Activated T-helper 9 cell treated with anti-CD3 and anti-CD28 coated beads, Interleukin-2, amount 50 U/mL, for 16 hours (primary cell): ENCODE measurements at places on chromosomes 6 and 20.

GRCh38 chr6:115551527-115551926 lies 509.2 kb downstream of the FRK start:
- DNase-seq: no peak

- no peak for DNase-seq
Measured at GRCh38 chr6:166655251-166655650, 28.2 kb upstream of the RPS6KA2 start.

DNA sequence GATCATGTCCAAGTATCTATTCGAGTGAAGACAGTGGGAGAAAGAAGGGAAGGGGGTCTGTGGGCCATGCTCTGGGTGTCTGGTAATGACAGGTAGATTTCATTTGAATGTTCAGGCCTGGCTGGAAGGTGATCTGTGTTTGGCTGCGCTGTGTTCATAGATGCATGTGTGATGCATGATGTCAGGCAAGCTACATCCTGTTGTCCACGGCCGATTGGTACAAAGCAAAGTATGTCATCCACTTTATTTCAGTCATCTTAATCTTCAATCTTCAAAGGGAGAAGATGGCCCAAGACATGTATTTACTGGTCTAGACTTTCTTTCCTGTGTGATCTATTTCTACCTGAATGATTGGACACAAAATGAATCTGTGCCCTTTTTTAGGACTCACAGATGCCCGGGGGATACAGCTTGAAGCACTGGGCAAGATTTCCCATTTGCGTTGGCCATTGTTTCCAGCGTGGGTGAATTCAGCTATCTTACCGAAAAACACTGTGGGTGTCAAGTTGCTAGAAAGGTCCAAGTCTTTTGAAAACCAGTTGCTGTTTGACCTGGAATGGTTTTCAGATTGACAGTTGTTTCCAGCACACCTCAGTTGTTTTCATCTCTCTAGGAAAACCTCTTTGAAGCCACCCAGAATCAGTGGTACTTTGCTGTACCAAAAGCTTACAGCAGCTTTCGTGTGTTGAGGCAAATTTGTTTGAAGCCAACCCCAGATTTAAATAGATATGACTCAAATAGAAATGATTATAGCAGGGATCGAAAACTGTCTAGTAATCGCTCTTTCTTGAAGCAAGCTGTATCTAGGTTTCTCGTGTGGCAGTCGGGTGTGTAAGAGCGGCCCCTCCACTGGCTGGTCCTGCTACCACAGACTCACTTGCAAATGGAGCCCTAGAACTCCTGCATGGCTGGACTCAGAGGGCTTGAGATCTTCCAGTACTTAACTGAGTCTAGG lies 27.2 kb downstream of the DUSP22 start:
- DNase-seq: no peak

DNA sequence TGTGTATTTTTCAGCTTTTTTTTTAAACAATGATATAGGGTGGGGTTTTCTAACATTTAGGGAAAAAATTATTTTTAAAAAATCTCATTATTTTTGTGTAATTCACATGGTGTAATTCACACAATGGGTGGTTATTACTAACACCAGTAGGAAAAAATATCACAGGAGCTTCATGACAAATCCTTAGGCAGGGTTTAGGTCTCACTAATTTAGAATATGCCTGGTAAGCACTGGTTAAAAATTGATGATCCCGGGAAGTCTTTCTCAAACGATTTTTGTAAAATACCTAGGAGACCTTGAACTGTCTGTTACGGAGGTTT lies 29.5 kb upstream of the ZNF217 start:
- no peak for DNase-seq

DNA sequence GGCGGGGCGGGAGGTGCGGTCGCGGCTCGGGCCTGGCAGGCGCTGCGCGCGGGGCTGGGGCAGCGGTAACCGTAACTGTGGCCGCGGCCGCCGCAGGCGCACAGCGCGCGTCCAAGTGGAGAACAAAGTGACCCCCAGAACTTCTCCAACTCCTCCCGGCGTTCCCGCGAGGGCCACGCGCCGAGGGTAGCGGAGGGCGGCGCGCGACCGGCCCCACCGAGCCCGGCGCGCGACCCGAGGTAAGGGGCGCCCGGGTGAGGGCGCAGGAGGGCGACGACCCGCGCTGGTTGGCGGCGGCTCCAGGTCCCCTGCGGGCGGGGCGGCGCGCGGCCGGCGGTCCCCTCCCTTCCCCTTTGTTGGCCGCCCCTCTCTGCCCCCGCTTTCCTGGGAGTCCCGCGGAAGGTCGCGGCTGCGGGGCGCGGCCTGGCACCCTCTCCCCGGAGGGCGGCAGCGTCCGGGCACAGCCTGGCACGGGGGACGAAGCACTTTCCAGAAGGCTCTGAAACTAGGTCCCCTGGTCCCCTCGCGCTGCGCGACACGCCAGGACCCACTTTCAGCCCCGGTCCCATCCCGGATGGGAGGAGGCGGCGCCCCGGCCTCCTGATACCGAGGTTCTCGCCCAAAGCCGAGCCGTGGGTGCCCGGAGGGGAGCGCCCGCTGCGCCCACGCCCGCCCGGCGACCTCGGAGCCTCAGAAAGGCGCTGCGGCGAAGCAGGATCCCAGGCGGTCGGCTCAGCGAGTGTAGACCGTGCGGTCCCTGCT lies at the start of gene TIAM2:
Gene TIAM2 (plus strand): TSS at position 62 of the 762 bp plus-strand sequence. CDS start 133,909 bp downstream, outside the sequence.
- DNase-seq: peak; percentile 7
